ENCODE measurements at places on chromosomes 5 and 9.

DNA sequence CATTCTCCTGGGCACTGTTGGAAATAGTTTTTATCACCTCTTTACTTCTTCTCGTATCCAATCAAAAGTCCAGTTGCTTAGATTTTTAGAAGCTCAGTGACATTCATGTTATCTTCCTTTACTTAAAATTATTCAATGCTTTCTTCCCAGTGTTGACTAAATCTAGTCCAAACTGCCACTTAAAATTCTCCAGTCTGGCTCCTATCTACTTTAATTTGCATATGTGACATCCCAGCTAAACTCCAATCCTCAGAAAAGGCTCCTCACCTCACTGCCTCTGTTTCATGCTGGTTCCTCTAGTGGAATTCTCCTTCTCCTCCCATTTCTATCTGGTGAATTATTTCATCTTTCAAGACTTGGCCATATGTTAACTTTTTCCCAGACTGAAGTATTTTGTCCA, 1238.7 kb upstream of the WWC1 start:
- no peak for DNase-seq

DNA sequence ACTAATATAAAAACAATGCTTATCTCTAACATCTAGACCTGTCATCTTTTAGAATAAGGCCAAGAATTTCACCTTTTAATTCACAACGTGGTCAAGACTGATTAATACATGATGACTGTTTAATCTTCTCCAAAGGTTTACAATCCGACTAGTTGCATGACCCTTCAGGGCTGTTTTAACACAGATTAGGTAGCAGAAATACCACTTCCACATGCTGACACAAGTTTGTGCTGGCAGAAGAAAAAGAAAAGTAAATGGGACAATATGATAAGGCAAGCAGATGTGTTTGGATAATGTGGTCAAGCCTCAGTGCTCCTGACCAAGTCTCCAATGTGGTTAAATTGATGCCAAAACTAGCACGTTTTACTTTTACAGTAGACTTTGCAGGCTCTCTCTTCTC, 31.1 kb downstream of the SEMA6A start:
- DNase-seq, result no peak

- DNase-seq, result no peak
Observed at GRCh38 chr5:176438959-176439757, 9.0 kb upstream of the FAF2 start.

- no peak for DNase-seq
Observed at GRCh38 chr9:113738893-113739604, 137.1 kb upstream of the ZNF618 start.

DNA sequence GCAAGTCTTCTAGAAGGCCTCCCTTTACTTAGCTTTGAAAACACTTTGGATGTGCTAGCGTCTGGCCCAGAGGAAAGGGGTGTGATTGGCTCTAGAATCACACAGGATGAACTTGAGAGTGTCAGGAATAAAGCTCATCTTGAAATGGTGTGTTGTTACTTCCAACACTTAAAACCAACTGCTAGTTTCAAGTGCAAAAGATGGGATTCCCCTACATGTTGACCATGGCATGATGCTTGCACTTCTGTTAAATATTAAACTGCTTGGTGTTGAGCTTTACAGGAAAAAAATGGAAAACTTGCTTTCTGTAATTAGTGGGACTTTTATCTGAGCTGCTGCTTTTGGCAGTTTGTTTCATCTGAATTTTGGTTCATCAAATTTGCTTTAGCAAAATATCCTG, 261.1 kb downstream of the MED10 start:
- no peak for DNase-seq

DNA sequence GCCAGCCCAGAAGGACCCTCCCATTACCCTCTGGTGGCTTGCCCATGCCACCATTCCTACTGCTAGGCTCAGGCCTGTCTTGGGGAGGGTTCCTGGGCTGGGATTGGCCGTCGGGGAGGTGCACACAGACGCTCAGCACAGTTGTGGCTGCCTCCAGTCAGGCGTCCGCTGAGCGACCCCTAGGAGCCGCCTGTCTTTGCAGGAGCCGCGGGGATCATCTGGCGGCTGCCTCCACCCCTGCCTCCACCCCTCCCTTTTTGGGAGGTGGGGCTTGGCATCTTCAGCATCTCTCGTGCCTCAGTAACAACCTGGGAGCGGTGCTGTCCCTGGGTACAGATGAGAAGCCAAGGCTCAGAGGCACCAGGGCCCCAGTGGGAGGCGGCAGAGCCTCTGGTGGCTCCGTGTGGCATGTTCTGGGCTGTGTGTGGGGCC, 39.6 kb downstream of the RXRA start:
- no peak for DNase-seq

- no peak for DNase-seq
Observed at GRCh38 chr5:94751460-94751859, 133.0 kb downstream of the SLF1 start.

Data from activated naive CD4-positive, alpha-beta T cell treated with Interleukin-2 at 50 U/mL for 16 hours (primary cell).